Cerebellum (tissue), 4 donors: ENCODE measurements at places on chromosomes 7 and 10. TPM values are rescaled to one million over a fixed set of nuclear protein-coding genes. Genes with fewer than 3 reads are reported as not detected.

Gene ARMH3
- total RNA-seq: 20.9 TPM

Gene ZNF804B
- 3.7 TPM for total RNA-seq

DNA sequence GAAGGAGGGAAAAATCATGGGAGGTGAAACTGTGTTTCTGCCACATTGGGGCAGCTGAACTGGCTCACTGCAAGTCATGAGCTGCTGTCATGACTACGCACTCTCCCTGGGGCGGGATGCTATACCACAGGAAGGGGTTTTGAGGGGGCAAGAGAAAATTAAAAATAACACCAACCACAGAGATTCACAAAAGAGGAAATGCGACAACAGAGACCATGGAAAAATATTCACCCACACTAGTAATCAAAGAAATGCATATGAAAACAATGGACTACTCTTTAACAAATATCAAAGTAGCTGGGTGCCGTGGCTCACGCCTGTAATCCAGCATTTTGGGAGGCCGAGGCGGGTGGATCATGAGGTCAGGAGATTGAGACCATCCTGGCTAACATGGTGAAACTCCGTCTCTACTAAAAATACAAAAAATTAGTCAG, 65.2 kb upstream of the TM9SF3 start:
- DNase-seq: no peak

DNA sequence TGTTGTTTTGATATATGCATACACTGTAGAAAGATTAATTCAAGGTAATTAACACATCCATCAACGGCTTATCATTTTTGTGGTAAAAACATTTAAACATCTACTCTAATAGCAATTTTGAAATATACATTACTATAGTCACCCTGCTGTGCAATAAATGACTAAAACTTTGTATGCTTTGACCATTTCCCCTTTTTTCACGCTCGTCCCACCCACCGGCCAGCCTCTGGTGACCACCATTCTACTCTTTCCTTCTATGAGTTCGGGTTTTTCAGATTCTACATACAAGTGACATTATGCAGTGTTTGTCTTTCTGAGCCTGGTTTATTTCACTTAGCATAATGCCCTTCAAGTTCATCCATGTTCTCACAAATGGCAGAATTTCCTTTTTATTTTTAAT, 21.3 kb downstream of the CYCS start:
- no peak for DNase-seq

DNA sequence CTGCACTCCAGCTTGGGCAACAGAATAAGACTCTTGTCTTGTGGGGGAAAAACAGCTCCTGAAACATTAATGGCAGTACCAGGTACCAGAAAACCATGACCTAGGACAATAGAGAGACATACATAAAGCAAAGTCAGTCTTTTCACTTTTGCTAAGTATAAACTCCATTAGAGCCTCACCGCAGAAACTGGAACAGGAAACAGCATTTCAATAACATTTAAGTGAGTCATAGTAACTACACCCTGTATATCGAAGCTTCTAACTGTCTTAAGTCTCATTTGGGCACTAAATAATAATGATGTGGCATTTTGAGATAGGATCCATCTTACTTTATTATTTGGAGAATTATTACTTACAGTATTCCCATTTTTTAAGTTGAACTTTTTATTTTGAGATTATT, 517.8 kb upstream of the CELF2 start:
- no peak for DNase-seq
